ENCODE measurements at places on chromosomes 3 and 15.

DNA sequence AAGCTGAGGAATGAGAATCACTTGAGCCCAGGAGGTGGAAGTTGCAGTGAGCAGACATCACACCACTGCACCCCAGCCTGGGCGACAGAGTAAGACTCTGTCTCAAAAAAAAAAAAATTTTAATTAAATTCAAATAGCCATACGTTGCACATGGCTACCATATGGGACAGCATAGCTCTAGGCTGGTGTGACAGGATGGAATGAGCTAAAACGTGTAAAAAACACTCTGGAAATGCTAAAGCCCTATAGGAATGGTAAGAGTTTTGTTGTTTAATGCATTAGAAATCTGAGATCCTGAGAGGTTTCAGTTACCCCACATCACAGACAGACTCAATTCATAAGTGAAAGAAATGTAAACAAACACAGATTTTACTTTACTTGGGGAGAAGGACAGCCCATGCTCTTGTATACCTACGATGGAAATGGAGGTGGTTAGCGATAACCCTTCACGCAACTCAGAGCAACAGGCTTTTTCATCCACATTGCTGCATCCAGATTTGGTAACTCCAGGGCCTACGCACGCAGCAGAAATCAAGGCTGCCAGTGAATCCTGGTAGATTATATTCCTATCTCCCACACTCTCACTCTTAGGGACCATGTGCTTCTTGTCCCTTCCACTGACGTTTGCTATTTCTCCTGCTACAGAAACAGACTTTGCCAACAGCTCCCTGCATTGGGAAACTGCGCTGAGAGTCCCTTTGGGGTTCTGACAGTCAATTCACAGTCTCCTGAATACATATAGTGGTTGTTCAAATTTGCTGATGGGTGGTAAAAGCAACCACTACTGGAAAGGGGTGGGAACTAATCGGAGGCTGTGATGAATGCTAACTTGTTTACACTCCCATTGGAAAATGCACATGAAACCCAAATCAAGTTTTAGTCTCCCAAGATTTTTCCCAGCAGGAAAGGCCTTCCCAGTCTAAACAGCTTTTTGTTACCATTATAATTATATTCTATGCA, 3.1 kb downstream of the SH3BP5 start:
- DNase-seq, result no peak

DNA sequence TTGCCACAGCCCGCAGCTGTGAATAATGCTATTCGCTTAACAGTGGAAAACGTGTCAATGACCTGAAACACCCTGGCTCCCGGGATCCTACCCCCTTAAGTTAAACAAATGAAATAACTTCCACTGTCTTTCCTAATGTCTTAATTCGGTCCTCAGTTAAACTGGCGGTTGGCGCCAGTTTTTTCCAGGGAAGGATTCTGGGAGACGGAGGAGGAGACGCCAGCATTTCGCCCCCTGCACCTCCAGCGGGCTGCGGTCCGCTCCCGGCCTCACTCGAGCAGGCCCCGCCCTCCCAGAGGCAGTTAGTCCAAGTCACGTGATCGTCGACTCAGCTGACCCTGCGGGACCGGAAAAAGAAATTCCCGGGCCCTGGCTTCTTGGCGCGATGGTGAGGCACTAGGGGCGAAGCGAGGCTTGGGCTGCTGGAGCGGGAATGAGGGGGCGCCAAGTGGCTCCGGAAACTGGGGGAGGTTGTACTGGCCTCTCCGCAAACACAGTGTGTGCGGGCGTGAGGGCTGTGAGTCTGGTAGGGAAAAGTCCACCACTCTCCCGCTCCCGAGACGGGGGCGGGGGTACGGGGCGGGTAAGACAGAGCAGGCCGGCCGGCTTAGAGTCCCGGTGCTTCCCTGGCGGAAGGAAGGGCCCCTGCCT, at the start of gene COMMD4:
Gene COMMD4 (plus strand): TSS at position 359 of the 651 bp plus-strand sequence. CDS start 27 bp downstream, at position 386.
- DNase-seq, result peak; percentile 91

- DNase-seq, result peak; percentile 30
These were observed 34.0 kb upstream of the CCK start for GRCh38 chr3:42300013-42300412.

DNA sequence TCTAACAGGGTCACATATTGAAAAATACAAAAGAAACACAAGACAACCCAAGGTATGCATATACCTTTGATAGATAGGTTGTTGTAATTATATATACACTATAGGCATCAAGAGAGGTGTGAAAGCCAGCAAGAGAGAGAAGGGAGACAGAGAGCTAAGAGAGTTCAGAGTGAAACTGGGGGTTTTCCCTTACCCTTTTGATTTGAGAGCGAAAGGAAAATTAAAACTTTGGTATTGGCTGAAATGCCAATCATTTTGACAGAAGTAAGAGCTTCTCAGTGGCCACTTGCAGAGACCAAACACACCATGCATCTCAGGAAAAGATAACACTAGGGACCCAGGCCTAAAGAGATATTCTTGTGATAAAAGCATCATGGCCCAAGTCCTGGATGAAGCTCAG, 183.6 kb downstream of the SHOX2 start:
- no peak for DNase-seq

GRCh38 chr3:97990624-97991292, 18.5 kb upstream of the RIOX2 start:
- DNase-seq, result no peak

DNA sequence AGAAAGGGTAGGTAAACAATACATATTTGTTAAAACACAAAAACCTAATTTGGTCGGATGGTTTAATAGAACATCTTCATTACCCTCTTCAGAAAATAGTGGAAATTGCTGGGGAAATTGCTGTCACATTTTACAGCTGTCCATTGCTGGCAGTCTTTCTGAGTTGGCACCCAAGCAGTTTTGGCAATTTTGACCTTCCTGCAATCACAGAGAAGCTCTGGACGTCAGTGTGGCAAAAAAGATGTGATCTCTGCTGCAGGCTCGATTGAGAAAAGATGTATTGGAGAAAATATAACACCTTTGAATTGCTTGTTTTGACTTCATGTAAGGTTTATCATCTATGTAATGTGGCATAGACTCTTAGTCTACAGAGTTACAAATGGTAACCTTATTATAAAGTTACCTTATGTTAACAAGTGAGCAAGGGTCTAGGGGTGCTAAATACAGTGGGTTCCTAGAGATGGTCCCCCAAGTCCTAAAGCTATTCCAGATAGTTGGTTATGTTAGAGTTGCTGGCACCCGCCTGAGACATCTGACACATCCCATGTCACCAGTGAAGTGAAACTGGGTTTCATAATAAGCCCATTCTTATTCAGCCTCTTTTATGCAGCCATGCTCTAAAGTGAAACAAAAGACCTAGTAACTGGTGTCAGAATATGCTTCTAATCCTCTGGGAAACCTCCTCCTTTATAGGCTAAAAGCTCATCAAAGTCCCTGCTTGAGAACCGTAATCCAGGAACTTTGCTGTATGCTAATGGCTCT, 14.0 kb downstream of the UBE2E1 start:
- DNase-seq, result no peak

Measured in HCEC 1CT (cell line).